Stimulated activated CD4-positive, alpha-beta T cell treated with anti-CD3 and anti-CD28 coated beads, Interleukin-15, amount 100 ng/mL, for 1 hour (primary cell): ENCODE measurements at places on chromosomes 4 and X.

DNA sequence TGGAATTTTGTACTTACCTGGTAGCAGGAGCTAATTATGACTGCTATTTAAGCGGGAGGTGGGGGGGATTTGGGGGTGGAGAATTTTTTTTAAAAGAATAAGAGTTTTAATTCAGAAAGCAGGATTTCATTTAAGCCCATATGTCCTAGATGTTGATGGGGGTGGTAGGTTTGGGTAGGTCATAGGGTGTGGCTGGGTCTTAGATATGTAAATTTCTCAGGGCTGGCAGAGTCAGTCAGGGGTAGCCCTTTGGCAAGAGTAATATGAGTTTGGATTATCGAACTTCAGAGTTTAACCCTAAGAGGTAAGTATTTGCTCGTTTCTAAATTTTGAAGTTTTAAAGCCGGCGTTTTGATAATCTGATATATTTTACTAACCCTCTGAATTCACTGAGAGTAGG lies 35.2 kb upstream of the COX18 start:
- DNase-seq: no peak

DNA sequence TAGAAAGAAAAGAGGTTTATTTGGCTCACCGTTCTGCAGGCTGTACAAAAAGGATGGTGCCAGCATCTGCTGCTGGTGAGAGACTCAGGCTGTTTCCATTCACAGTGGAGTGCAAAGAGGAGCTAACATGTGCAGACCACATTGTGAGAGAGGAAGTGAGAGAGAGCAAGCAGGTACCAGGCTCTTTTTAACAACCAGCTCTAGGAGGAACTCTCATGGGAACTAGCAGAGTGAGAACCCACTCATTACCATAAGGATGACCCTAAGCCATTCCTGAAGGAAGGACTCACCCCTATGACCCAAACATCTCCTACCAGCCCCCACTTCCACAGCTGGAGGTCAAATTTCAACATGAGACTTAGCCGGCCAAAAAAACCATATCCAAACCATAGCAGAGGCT lies 158.6 kb upstream of the ADGRL3 start:
- DNase-seq: no peak

DNA sequence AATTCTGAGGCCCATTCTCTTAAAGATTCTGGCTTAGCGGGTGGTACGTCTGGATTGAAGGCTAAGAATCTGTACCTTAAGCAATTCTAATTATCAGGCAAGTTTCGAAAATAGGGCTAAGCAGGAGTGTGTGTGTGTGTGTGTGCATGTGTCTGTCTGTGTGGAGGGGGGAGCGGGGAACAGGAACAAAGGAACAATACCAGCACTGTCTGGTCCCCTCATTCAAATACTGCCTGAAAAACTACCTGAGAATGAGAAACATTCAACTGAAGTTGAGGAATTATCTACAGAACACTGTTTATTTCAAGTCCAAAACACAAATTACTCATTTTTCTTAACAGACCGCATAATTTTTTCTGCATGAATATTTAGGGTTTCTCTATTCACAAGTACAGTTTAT lies 18.6 kb downstream of the PGRMC2 start:
- DNase-seq: no peak

DNA sequence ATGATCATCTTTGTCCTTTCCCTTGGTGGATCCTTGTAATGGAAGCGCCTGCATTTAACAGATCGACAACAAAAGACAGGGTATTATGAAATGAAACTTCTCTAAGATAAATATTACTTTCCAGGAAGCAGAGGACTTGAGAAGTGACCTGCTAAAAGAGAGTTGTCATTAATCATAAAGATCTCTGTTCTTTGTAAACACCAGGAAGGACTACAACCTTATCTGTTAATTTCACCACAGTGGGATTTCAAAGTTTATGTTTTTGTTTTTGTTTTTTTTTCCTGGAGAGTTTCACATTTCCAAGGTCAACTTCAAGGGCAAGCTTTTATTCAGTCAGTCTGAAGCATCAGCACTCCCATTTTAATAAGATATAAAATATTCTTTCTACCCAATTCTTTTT lies 170.9 kb downstream of the RCHY1 start:
- no peak for DNase-seq

- no peak for DNase-seq
These were observed 62.9 kb upstream of the FRAS1 start for GRCh38 chr4:77994194-77994721.

DNA sequence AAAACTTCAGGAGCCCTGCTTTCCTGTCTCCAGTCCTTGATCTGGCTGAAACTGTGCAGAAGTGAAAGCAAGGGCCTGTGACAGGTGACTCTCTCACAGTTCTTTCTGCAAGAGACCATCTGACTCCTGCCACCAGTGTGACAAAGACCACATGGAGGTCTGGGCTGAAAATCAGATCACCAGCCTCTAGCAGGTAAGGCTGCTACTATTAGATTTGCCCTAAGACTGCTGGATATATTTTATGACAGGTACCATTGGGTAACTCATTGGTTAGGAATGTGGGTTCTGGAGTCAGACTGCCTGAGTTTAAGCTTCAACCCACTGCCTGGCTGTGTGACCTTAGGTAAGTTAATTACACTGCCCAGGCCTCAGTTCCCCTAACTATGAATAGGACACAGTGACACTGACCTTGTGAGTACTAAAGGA lies 163.3 kb upstream of the SLC7A11 start:
- DNase-seq: no peak
